Activated T-helper 17 cell treated with anti-CD3 and anti-CD28 coated beads, Interleukin-2, amount 50 U/mL, for 72 hours (primary cell): ENCODE measurements at places on chromosomes 1 and 21. TPM values are rescaled to one million over a fixed set of nuclear protein-coding genes. Genes with fewer than 3 reads are reported as not detected.

- peak; percentile 5 for ATAC-seq
These were observed 21.2 kb downstream of the TP73 start for GRCh38 chr1:3673381-3674099.

- no peak for ATAC-seq
These were observed 29.8 kb upstream of the COL16A1 start for GRCh38 chr1:31733389-31734219.

DNA sequence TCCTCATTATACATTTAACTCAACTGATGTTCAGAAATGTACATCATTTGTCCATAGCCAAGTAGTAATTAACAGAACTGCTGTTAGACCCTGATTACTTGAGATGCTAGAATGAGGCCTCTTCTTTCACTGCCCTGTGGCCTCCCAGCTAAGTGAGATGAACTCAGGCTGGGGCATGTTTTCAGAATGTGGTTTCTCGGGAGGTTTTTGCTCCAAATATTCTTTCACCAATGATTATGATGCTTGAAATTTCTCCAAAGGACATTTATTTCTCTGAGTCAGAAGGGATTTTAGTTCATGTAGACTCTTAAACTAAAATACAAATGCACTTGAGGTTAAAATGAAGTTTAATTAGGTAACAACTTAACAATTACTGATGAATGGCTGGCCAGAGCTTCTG lies 34.6 kb upstream of the ADAMTS5 start:
- no peak for ATAC-seq

DNA sequence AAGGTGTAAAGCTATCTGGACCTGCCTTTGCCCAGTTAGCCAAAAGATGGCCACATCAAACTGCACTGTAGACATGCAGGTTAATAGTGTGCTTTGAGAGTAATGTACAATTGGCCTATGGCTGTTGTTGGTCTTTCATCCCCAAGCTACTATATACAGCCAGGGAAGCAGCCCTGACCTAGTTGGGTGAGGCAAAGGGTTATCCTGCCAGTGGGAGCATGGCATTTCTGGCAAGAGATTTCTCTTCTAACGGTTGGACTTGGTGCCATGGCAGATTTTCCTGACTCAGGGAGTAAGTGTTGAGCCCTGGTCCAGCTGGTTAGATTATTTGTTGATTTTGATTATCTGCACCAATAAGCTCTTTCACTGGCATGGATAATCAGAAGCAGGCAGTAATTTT lies 119.8 kb downstream of the SDCCAG8 start:
- no peak for ATAC-seq

OR2L8 gene
- total RNA-seq, result not detected

COQ8A gene
- total RNA-seq, result 28.8 TPM
